NCI-H146 (cell line): ENCODE measurements at places on chromosomes 7 and 10.
A peak's percentile ranks its signal among the peaks of the same experiment; 100 is the strongest.

GRCh38 chr7:88465600-88465999, 158.9 kb upstream of the STEAP4 start:
- no peak for DNase-seq

DNA sequence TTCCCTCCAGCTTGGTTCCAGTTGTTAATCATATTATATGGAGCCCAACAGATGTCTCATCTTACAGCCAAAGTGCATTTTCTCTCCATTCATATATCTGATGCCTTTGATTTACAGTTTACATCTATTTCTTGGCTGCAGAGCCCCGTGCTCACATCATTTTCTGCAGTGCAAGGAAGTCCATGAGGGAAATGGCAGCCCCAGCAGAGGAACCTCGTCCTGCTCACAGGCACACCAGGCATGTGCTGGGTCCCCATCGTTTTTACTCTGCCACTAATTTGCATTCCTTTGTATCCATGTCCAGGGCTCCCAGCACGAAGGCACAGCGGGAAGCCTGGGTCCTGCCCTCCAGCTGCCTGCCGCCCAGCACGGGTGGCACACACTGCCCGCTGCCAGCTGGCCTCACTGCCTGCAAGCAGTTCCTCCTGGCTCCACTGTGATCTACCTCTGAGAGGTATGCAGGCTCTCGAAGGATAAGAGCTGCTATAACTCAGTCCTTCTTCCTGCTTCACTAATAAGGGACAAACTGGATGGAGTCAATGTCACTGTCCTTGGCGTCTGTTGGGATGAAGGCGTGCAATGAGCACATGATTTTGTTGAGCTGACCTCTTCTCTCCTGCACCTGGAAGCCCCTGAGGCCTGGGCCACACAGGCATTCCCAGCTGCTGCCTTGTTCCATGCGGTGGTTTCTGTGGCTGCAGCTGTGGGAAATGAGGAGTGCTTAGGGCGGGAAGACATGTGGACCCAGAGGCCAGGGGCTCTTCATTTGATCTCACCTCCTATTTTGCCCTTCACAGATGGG, 583.6 kb upstream of the MGMT start:
- DNase-seq = no peak

DNA sequence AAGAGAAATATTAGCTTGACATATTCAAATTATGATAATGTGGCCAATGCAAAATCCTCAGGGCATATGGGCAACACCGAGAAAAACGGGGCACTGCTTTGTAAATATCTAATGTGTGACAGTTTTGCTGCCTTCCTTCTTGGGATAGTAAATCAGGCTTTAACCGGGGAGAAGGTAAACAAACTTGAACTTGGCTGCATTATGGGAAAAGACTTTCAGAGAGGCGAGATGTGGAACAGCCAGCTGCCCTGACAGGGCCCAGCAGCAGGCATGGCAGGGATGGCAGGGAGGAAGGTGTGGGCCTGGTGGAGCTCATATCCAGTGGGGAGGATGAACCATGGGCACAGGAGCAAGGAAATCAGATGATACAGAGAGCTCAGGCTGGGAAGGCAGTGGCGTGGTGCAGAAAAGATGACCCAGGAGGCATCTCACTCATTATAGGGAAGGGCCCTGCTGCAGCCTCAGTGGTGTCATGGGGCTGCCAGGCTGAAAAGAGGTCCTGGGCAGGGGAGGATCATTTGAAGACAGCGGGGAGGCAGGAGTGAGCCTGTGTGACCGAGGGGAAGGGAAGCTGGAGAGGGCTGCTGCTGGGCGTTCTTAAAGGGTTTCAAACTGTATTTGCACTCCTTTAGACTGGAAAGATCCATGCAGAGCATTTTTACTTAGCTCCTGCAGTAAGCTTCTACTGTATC, 26.7 kb downstream of the CXCL12 start:
- no peak for DNase-seq

DNA sequence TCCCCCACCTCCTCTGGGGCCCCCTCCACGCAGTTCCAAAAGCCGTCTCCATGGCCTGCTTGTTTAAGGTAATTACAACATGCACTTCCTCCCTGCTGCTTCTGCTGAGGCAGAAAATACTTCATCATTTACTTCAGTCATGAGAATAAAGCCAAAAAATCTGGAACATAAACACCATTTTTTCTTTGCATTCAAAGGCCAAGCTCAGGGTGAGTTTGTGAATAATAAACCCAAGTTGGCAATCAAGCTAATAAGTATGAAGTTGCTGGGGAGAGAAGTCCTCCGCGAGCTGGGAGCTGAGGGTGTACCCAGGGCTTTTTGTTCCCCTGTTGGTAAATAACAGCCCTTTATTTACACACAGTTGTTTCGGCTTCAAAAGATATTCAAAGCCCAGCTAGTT, 70.5 kb downstream of the FAM204A start:
- DNase-seq = no peak

DNA sequence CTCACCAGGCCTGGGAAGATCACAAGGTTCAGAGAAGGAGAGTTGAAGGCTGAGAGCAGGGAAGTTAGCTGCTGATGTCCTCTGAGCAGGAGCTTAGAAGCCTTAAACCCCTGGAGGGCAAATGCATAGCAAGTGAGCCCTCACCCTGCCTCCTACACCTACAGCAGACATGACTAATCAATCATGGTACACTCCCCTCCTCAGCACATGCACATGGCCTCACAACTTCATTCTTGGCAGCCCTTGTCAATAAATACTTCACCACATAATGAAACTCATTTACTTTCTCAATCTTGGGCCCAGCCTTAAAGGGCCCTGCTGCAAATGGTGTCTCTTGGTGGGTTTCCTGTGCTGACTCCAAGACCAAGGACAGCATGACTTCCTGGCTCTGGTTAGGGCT, 12.9 kb downstream of the MMRN2 start:
- DNase-seq = no peak

DNA sequence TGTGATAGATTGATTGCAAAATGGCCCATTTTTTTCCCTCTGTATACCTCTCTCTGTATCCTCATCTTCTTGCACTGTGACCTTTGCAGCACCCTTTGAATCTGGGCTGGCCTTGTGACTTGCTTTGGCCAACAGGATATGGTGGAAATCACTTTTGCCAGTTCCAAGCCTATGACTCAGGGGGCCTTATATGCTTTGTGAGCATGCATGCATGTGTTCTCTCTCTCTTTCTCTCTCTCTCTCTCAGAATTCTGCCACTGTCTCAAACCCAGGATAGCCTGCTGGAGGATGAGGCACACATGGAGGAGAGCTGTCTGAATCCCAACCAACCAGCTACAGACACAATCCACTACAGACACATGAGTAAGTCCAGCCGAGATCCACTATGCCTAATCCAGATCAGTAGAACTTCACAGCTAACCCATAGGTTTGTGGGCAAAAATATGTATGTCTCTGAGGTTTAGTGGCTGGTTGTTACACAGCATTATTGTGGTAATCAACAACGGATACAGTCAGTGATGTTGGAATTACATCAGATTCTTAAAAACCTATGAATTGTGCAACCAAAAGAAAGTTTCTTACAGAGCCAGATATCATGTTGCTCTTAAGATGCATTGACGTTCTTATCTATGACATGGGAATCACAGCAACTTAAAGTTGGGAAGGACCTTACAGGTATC, 41.8 kb upstream of the ABCB4 start:
- DNase-seq = no peak

DNA sequence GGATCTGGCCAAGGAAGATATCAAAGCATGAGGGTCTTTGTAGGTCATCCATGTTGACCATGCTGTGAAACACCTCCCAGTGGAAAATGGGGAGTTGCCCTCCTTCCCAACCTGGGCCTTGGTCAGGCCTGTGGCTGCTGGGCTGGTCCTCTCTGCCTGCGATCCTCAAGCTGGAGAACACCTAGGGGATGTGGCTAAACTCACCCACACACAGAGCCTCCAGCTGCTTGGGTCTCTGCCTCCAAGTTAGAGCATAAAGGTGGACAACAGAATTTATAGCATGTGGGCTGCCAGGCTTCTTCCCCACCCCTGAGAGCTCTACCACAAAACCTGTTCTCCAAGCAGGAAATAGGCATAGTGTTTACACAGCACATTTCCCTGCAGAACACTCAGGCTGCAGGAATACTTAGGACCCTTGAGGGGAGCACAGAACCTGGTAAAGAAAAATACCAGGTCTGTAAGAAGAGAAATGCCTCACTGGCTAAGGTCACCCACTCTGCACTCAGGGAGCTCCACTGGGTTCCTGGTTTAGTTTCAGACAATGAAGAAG, at the start of gene SFTPA2:
Gene SFTPA2, minus strand, starts transcription at position 248 of the 550 bp plus-strand sequence. CDS start 924 bp downstream, outside the sequence.
- no peak for DNase-seq

- no peak for DNase-seq
These were observed 197.4 kb downstream of the JCAD start for GRCh38 chr10:29861811-29862505.

DNA sequence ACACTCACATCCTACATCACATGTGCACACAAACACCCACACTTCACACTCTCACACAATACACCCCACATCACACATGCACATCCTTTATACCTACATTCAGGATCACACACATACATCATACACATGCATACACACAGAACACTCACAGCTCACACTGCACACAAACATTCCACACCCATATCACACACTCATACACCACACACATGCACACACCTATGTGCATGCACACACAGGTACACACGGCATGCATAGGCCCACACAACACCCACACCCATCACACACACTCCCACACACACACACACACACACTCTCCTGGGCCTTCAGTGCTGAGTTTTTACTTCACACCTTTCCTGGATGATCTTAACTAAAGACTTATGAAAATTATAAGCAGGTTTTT, 220.5 kb downstream of the DNAJB6 start:
- DNase-seq = no peak

DNA sequence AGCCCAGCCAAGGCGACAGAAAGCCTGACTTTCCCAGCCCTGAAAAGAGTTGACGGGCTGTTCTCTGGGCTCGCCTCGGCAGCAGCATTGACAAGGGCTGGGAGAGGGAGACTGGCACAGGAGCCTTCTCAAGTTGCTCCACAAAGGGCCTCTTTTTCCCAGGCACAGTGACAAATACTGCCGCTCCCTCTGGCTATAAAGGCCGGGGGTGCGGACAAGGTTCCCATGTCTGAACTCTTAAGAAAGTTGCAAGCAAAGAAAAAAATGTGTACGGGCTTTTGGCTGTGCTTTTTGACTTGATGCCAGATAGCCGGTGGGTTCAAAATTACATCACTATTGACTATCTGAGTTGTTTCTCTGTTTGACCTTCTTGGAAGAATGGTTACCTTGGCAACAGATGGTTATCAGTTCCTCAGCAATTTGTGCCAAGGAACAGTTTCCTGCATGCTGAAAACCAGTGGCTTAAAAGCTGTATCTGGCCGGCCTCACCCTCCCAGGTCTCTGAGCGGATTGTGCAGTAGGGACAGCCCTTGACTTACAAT, 115.9 kb upstream of the EEPD1 start:
- DNase-seq = peak; percentile 74

DNA sequence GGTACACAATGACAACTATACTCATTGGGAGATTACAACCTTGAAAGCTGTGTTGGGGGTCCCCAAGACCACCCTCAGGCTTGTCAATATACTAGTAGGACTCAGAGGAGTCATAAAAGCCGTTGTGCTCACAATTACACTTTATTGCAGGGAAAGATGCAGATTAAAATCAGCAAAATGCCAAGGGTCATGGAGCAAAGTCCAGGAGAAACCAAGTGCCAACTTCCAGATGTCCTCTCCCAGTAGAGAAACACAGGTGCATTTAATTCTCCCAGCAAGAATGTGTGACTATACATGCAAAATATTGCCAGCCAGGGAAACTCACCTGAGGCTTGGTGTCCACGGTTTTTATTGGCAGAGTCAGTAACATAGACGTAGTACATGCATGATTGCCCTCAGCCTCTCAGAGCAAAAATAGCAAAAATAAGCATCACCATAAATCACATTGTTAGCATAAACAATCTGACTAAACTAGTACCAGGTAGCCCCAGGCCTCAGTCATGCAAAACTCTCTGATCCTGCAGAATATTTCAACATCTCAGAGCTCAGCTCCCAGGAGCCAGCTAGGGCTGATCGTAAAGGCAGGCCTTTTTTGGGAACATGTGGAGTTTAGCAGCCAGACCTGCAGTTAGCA, 50.7 kb downstream of the VIM start:
- DNase-seq = no peak

DNA sequence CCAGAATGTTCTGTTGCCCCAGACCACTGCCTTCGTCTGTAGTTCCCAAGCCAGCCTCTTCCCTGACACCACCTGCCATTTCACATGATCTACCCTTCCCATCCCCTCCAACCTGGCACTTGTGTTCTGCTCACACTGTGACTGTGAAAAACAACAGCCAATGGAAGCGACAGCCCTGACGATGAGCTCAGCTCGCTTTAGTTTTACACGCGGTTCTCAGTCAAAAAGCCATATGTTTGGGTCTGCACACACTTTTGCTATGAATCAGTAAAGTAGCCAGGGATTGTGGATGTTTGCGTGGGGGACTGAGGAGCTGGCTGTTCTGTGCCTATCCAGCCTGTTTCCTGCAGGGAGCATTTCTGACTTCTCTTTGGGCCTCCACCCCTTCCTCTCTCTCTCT, 282.7 kb downstream of the WDR11 start:
- DNase-seq = no peak

DNA sequence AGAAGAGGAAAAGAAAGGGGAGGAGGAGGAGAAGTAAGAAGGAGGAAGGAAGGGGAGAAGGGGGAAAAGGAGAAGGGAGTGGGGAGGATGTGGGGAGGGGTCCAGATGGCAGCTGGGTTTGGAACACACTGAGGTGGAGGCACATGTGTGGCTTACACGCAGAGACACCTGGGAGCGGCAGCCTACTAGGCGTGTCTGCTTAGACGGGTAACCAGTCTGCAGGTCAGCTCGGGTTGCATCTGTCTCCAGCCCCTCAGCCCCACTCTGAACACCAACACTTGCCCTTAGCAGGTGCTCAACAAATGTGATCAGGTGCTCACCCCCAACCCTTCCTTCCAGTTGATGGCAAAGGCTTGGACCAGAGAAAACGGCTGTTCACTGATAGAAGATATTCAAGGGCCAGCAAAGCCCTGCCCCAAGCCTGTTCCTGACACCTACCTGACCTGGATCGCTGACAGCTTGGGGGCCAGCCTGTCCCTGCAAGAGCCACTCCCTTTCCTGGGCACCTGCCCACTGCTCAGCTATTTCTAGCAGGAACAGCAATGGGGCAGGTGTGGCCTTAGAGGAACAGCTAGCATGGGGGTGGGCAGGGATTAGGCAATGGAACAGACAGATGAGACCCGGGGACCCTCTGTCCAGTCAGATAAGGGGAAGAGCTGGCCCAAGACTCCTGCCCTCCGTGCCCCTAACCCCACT, 70.5 kb downstream of the SH3PXD2A start:
- DNase-seq = peak; percentile 27

GRCh38 chr7:26937306-26937705, 72.9 kb upstream of the SKAP2 start:
- no peak for DNase-seq

DNA sequence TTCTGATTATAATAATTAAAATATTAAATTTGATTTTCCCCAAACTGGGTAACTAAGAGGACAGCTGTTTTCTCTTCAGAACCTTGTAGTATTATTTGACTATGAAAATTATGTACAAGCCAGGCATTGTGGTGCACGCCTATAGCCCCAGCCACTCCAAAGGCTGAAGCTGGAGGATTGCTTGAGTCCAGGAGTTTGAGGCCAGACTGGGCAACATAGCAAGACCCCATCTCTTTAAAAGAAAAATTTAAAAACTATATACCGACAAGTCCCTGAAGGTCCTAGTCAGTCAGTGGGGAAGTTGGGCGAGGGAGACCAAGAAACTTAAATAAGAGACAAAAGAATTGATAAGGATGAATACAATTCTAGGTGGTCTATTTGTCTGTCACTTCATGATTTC, 27.1 kb upstream of the UBE2D1 start:
- no peak for DNase-seq

- DNase-seq = no peak
These were observed 6.3 kb downstream of the TMEM243 start for GRCh38 chr7:87213252-87213651.
